ENCODE measurements at places on chromosomes 7 and 10.

GRCh38 chr7:18040196-18040595, 12.6 kb upstream of the PRPS1L1 start:
- DNase-seq = no peak

- no peak for DNase-seq
Observed at GRCh38 chr7:132203021-132203420, 373.2 kb downstream of the PLXNA4 start.

GRCh38 chr7:54738737-54739136, 20.3 kb downstream of the SEC61G start:
- no peak for DNase-seq

DNA sequence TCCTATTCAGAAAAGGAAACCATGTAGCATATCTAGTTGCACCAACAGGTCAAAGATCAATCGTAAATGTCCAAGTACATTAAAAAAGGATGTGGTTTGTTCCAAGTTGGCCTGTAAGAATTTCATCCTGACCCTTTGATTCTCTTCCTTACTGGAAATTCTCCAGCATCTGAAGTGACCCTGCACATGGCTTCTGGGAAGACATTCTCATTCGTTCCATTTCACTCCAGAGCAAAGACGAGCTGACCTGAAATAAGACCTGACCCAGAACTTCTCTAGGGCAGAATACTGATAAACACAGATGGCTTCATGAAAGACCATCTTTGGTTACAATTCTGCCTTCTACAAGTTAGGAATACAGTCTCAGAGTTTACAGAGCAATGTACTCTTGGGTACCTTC, 39.8 kb downstream of the ASB4 start:
- DNase-seq = no peak

DNA sequence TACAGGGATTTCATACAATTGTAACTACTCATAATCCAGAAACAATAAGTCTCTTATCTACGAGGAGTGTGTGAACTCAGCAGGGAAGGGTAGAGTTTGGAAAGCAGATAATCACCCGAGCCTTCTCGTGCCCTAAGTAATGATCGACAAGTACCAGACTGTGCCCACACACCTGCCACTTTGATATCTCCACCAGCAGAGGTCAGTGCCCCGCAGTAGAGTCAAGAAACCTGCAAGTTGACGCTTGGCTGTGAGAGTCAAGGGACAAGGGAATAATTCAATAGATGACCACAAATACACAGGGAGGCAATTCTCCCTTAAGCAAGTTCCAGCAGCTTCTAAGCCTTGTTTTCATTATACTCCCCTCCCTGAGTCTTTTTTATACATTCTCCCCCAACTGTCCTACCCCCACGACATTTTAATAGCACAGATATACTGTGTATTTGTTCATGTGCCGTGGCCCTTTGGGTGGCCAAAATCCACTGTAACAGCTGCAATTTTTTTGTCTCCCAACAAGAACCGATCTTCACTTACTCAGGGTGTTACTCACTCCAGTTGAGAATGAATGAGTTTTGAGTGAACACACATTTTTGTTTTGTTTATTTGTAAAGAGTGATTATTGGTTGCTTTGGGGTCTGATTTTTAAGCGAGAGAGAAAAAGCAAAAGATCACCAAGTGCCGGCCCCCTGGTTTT, 106.9 kb upstream of the RHEB start:
- no peak for DNase-seq

DNA sequence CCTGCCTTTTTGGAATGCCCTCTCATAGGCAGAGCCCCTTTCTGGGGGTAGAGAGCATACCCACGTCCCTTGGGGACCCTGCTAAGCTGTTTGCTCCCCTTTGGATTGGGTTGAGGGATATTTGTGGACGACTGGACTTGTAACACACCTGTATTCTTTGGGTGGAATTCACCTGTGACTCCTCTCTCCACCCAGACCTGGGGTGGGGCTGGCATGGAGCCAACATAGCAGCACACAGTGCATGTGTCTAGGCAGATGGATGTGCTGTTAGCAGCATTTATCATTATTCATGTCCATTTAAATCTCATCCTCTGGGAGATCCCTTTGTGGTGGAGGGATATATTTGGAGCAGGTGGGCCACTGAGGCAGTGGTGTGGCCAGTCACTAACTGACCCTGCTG, 51.0 kb downstream of the CDH23 start:
- no peak for DNase-seq

DNA sequence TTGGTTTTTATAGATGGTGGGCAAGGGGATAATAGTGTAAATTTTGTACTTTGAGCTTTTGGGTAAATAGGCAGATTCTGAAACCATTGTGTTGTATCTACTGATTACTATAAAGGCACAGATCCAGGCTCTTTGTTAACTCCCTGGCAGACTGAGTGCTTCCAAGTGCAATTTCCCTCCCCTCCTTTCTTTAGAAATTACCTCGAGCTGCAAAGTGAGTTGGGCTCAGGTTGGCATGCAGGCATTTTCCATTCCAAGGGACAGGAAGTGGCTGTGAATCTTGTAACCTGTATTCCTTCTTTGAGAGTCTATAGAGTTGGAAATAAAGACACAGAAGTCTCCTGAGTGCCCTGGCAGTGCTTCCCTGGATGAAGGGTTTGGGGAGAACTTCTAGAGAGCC, 494.2 kb upstream of the GALNT17 start:
- DNase-seq = peak; percentile 33

- DNase-seq = no peak
Observed at GRCh38 chr7:102287111-102287980, 678 bp downstream of the SH2B2 start.

- DNase-seq = peak; percentile 29
Observed at GRCh38 chr10:124087672-124088634, 5.4 kb downstream of the CHST15 start.

GRCh38 chr10:126054191-126054590, 157.8 kb downstream of the FANK1 start:
- no peak for DNase-seq

GRCh38 chr10:103555712-103556111, 62.2 kb downstream of the NEURL1 start:
- DNase-seq = no peak

GRCh38 chr10:86706977-86707376, 38.7 kb downstream of the LDB3 start:
- no peak for DNase-seq

GRCh38 chr7:84263106-84263505, 68.5 kb upstream of the SEMA3A start:
- DNase-seq = no peak

DNA sequence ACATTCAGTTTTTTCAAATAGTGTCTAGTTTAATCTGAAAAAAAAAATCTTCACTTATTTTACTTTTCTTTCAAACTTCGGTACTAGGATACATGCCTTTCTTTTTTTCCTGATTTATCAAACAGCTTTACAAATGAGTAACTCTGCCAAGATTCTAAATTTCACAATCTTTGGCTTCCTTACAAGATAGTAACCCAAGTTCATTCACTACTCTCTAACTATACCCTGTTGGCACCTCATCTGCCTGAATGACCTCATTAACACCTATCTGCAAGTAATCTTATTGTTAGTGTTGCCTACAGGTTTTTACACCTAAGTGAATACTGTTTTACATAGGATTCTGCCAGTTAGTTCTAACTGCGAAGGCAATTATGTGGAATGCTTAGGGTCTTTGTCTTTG, 159.8 kb downstream of the FOXP2 start:
- no peak for DNase-seq

- no peak for DNase-seq
Observed at GRCh38 chr7:149882248-149883047, 8.7 kb downstream of the ATP6V0E2 start.

- DNase-seq = no peak
Observed at GRCh38 chr10:24552346-24553016, 171.2 kb downstream of the ARHGAP21 start.

DNA sequence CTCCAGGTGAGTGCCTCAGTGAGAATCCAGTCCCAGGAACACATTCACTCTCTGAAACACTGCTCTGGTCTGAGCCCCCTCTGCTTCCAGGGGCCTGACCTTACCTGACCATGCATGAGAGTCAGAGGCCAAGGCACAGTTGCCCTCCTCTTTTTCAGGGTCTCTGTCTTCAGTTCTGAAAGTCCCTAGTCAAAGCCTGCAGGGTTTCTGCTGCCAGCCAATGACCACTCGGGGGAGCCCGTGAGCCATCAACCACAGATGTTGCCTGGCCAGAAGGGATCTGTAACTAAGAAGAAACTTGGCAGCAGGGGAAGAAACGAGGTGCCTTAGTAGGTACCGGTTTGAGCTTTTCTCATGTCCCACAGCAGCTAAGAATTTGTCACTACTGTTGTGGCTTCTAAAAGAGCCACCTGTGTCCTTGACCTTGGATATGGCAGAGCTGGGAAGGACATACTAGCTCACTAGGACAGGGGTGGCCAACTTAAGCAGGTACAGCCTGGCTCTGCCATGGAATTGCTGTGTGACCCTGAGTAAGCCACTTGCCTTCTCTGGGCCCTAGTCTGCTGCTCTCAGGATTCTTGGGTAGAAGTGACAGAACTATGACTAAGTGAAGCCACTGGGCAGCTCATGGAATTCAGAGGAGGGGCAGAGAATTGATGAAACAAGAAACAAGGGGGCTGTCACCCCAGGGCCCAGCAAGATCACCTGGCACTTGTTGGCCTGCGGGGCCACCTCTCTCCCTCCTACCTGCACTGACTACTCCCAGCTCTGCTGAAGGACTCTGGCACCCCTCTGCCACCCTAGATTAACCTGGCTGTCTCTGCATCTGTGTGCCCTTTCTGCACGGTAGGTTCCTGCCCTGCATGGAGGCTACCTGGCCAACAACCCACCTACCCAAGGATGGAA, 83.8 kb upstream of the GPR26 start:
- peak; percentile 13 for DNase-seq

DNA sequence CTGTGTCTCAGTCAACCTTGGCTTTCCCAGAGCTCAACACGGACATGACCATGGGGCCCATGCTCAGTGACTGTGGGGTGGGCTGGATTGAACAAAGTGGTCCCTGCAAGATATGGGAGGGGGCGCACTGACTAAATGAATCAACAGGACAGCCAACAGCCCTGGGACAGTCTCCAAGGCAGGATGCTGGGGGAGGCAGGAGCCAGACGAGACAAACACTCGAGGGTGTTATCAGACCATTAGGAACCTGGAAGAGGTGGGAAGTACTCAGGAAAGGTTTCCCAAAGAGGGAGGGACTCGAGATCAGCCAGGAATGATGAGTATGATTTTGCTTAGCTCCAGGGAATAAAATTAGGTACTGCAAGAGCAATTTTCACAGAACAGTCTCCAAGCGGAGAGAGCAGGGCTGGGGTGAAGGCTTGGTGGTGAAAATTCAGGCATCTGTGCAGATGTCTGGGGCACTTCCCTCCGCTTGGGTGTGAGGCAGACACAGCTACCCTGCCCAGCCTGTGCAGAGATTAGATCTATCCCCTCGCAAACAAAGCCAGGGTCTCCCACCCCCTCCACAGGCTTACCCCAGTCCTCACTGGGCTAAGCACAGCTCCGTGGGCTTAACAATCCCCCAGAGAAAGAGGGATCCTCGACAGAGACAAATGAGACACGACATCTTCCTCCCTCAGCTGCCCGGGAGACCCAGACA, 261.1 kb upstream of the ZMIZ1 start:
- no peak for DNase-seq

- DNase-seq = no peak
Observed at GRCh38 chr7:66198956-66199355, 6.2 kb upstream of the TPST1 start.

DNA sequence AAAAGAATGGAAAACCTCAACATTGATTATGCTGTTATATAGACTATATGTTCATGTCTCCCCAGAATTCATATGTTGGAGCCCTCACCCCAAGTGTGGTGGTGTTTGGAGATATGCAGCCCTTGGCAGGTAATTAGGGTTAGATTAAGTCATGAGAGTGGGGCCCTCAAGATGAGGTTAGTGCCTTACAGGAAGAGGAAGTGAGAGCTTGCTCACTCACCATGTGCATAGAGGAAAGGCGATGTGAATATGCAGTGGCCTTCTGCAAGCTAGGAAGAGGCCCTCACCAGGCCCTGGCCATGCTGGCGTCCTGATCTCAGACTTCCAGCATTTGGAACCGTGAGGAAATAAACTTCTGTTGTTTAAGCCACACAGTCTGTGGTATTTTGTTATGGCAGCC, 14.8 kb downstream of the ZNF33A start:
- DNase-seq = no peak

- DNase-seq = no peak
Observed at GRCh38 chr10:62594093-62594520, 210.4 kb upstream of the ADO start.

GRCh38 chr10:123993534-123994416, 99.6 kb downstream of the CHST15 start:
- no peak for DNase-seq

DNA sequence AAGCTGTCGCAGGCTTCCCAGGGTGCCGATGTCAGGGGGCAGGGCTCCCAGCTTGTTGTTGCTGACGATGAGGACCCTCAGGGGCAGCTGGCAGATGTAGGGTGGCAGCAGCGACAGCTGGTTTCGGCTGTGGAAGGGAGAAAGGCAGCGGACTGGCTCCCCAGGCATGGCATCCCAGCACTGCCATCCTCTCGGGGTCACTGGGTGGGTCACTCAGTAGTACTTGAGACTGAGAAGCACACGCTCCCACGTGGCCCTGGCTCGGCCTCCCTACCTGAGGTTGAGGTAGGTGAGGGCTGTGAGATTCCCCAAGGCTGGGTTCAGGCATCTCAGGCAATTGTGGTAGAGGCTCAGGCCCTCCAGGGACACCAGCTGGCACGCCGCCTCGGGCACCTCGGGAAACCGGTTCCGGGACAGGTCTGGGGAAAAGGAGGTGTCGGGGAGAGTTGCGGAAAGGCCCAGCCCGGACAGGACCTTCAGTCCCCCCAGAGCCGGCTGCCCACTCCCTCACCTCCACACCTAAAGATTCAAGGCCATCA, 3.8 kb downstream of the LRCH4 start:
- DNase-seq = peak; percentile 33

GRCh38 chr7:12759151-12759550, 71.7 kb downstream of the ARL4A start:
- no peak for DNase-seq

DNA sequence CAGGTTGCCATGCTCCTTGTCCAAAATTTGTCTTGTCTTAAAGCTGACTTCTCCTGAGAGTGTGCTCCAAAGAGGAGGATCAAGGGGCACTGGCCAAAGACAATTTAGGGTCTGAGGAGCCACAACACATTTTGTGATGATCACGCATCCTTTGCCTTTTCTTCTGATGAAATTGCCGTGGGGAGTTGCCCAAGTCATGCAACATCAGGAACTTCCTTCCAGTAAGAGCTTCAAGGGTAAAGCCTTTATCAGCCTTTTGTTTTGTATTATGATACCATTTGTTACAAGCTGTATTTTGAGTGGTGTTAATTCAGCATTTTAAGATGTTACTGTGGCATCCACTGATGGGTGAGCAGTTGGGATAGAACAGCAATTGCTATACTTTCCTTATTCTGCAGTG, 131.2 kb upstream of the MKI67 start:
- no peak for DNase-seq

- DNase-seq = no peak
Observed at GRCh38 chr7:80165177-80165576, 30.5 kb downstream of the GNAI1 start.

Measured in DMS79 (cell line).